ENCODE measurements at places on chromosomes 2 and 18. TPM values are rescaled to one million over a fixed set of nuclear protein-coding genes. Genes with fewer than 3 reads are reported as not detected.

- DNase-seq: no peak
Observed at GRCh38 chr18:11987527-11987926, 6.2 kb downstream of the IMPA2 start.

Gene IKZF2
- 51.5 TPM for total RNA-seq

GRCh38 chr2:85659324-85659981 is 8.5 kb downstream of the SFTPB start:
- no peak for DNase-seq

- DNase-seq: no peak
Observed at GRCh38 chr2:241802421-241803318, 6.3 kb upstream of the NEU4 start.

DNA sequence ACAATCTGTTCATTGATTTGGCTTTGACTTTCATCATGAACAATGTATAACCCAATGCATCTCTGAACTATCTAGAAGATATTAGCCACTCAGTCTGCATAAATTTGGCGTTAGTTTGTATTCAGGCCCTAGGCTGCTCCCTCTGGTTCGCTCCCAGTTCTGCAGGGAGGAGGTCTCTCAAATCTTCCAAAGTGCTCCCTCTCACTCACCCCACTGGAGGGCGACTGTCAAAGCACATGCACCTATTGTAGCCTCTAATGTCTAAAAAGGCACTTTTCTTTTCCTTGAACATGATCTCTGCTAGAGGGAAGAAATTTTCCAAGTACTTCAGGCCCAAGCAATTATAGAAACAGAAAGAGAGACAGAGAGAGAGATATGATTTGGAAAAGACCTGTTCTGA is 291.5 kb downstream of the TDRD15 start:
- DNase-seq: no peak

- no peak for DNase-seq
Observed at GRCh38 chr2:235139956-235140800, 188.4 kb downstream of the SH3BP4 start.

GRCh38 chr2:157831573-157832315 is 44.4 kb downstream of the ACVR1 start:
- no peak for DNase-seq

DNA sequence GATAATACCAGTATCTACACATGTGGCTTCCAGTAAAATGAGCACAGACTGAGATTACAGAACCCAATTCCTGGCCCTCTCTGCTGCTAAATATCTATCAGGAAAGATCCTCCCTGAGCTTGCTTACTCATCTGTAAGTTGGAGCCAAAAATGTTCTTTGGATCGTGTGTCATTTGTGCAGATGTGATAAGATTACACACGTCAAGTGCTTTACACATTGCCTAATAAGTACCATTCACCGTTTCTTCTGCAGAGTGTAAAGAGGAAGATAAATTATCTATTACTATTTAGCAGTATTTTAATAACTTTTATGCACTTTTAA is 23.2 kb upstream of the SLC20A1 start:
- no peak for DNase-seq

GRCh38 chr2:225065882-225066281 is 23.6 kb upstream of the DOCK10 start:
- no peak for DNase-seq

Data from activated B cell treated with CpG ODN at 0.5 μM for 24 hours (primary cell).